ENCODE measurements at places on chromosomes 4 and X.

DNA sequence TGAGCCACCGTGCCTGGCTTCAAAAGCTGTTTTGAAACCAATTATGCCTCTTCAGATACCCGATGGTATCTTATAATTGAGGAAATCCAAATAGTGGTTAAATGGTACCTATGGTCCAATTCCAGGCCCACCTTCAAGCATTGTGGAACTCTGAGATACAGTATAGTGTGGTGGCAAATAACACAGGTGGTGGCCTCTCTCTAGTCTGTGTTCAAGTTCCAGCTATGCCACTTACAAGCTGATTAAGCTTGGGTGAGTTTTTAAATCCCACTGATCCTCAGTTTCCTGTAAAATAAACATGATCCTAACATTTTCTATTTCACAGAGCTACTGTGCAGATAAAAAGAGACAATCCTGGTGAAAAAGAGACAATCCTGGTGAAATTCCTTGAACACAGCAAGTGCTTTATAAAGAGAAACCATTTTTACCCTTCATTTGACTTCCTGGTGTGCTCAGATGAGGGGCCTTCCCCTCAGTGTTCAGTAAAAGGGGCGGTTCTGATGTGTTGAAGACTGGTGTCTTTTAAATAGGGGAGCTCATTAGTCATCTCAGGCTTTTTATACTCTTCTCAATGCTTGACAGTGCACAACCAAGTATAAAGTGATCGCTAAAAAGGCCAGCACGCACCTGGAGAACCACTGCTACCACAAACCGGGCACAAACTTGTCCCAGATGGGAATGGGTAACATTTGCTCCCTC lies 30.8 kb upstream of the CD40LG start:
- DNase-seq = peak; percentile 24

GRCh38 chr4:124861761-124862160 lies 149.2 kb upstream of the ANKRD50 start:
- no peak for DNase-seq

- no peak for DNase-seq
These were observed 102.4 kb downstream of the GPR143 start for GRCh38 chrX:9663216-9663615.

- DNase-seq = no peak
These were observed 9.4 kb upstream of the KIAA0232 start for GRCh38 chr4:6773106-6773505.

- no peak for DNase-seq
These were observed 112.5 kb downstream of the MAPK10 start for GRCh38 chr4:86247320-86247719.

GRCh38 chrX:151419782-151420181 lies 22.8 kb downstream of the VMA21 start:
- no peak for DNase-seq

DNA sequence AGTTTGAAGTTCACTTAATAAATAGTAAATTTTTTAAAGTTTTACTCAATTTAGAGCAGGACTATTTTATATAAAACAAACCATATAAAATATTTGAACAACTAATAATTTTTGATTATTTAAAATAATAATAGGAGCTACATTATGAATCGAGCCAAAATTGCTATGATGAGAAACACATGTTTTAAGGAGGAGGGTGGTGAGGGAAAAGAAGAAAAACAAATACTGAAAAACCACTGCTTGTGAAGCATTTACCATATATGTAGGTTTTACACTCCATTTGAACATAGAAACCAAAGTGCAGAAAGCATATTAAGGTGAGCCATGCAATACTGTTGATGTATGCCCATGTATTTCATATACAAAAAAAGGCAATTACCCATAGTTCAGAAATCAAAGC lies 448.9 kb downstream of the FSTL5 start:
- DNase-seq = no peak

Measured in activated naive CD4-positive, alpha-beta T cell treated with Interleukin-2 at 50 U/mL for 16 hours (primary cell).